ENCODE measurements at places on chromosomes 3 and 15.

DNA sequence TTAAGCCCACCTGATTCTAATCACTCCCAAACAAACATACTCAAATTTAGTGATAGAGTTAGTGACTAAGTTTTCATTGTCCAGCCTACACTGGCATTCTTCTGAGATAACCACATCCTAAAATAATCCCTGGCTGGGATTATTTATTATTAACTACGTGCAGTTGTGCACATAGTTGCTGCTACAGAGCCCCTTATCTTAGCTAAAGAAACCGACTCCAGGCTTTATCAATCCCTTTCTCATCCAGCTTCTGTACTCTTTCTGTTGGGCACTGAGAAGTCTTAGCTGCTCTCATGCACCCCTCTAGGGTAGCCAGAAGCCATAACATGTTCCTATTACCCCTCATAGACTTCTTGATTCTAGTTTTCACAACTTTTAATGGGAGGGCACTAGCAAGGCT is 208.7 kb downstream of the MBNL1 start:
- DNase-seq = no peak

GRCh38 chr3:186529201-186529999 is 14.8 kb downstream of the CRYGS start:
- DNase-seq = no peak

DNA sequence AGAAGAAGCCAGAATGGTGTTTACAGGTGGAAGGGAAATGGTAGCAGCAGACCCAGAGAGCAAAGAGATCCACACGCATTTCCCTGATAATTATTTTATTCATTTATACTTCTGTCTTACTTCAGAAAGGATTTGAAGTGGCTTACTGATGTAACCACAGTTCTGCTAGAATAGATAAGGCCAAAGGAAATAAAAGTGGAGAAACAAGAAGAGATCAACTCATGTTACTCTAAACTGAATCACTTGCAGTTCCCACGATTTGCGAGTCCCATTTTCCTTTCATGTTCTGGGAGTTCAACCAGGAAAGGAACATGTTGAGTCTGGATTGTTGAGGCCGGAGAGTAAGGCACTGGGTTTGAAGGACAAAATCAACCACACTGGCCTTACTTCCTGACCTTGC is 151.8 kb downstream of the MYRIP start:
- DNase-seq = no peak

GRCh38 chr3:194727435-194728128 is 41.9 kb downstream of the FAM43A start:
- no peak for DNase-seq

- peak; percentile 80 for DNase-seq
These were observed 75.8 kb downstream of the ZPLD1 start for GRCh38 chr3:102510663-102511062.

DNA sequence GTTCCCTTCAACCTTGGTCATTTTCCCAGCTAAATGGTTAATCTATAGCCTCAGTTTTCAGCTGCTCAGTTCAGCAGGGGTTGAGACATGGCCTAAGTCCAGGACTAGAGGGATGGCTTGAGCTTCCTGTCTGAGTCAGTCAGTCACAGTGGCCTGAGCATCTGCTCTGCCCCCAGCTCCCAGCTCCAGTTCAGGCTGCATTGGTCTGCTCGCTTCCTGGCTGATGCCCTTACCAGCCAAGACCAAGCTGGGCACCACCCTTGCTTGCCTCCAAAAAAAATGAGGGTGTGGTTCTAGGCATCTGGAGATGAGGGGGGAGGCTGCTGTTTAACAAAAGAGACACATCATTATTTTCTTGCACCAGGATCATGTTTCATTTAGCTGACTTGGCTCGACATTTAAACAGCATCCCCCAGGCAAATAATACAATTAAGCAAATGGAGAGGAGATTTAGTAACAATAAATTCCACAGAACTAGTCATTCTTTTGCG is 70.7 kb downstream of the WNT5A start:
- DNase-seq = peak; percentile 94
